ENCODE measurements at places on chromosomes 11 and 22.

DNA sequence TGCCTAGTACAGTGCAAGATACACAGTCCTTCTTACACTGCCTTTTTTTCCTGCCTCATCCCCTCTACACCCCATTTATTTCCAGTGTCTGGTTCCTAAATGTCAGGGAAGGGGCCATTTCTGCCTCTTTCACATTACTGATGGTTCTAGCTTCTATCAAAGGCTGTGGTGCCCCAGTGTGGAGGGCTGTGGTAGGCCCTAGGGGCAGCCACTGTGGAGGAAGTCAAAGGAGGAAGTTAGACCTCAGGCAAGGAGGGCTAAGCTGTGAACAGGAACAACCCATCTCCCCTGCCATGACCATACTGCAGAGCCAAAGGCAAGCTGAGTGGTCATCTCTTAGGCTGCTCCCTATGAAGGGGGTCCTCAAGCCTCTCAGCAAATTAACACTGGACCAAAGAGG is 81.9 kb upstream of the CRTAM start:
- DNase-seq, result no peak

GRCh38 chr11:117684731-117685130 is 112.3 kb downstream of the DSCAML1 start:
- no peak for DNase-seq

DNA sequence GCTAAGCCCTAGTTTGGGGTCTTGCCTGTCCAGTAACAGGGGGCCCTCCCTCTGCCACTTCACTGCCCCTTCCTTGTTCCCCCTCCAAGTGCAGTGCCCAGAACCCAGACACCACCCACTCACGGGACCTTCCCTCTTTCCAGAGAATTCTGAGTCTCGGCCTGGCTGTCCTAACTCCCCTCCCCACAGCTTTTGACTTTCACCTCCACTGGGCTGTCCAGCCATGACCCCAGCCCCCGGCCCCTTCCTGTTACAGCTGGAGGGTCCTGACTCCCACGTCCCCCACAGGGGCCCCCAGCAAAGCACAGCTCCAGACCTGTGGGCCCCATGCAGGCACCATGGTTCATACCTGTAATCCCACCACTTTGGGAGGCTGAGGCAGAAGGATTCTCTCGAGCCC is 71.5 kb downstream of the BRD1 start:
- DNase-seq, result no peak

- no peak for DNase-seq
Observed at GRCh38 chr11:85774256-85775101, 36.5 kb downstream of the SYTL2 start.

DNA sequence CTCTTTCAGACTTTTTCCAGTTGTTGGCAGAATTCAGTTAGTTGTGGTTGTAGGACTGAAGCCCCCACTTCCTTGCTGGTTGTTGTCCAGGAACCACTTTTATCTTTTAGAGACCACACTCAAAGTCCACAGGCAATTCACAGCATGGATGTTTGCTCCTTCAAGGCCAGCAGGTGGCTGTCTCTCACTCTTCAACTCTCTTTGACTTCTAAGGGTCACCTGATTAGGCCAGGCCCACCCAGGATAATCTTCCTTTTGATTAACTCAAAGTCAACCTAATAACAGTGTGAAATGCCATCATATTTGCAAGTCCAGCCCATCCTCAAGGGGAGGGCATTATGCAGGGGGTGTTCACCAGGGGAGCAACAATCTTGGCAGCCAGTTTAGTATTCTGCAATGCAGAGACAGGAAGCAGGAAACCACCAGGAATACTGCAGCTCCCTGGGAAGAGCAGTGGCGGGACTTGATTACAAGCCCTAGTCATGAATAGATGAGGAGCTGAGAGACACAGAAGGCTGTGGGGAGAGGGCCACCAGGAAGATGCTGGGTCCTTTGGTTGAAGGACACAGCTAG is 52.4 kb downstream of the LRRC74B start:
- no peak for DNase-seq

- peak; percentile 93 for DNase-seq
Observed at GRCh38 chr11:8671193-8671612, 11.3 kb downstream of the TRIM66 start.

GRCh38 chr11:131481971-131482370 is 111.6 kb downstream of the NTM start:
- peak; percentile 3 for DNase-seq

GRCh38 chr22:25564979-25565677 is 653 bp downstream of the GRK3 start:
- no peak for DNase-seq

- DNase-seq, result no peak
Observed at GRCh38 chr11:118448294-118448693, 12.0 kb downstream of the KMT2A start.

DNA sequence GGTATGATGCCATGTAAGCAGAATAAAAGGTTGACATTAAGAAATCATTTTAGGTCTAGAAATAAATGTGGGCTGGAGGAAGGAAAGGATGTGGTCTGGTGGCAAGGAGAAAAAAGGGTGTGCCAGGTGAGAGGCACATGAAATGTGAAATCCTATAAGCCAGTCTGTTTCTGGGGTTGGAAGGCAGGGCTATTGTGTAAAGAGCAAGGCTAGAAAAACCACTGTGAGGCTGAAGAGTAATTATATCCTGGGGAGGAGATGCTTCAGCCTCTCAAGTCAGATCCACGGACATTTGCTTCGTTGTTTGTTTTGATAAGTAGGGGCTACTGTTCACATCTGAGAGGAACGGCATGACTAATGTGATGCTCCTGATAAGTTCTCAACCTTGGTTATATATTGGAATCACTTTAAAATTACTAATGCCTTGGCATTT is 77.5 kb upstream of the CTSC start:
- no peak for DNase-seq

GRCh38 chr11:43879789-43880639 is 617 bp upstream of the ALKBH3 start:
- no peak for DNase-seq

GRCh38 chr11:72634472-72635095 is 39.6 kb downstream of the PDE2A start:
- no peak for DNase-seq

DNA sequence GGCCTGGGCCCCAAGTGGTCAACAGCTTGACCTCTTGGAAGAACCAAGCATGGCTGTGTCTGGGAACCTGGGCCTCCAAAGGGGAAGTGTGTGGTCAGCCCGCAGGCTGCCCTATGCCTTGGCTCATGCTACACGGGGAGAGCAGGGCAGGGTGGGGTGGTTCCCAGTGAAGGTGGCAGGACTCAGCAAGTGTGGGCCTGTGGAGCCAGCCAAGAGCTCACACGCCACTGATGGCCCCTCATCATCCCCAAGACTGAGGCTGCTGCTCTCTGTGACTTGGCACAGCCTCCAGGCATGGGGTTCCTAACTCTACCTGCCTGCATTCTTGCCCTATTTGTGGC is 15.9 kb upstream of the DGCR8 start:
- no peak for DNase-seq

DNA sequence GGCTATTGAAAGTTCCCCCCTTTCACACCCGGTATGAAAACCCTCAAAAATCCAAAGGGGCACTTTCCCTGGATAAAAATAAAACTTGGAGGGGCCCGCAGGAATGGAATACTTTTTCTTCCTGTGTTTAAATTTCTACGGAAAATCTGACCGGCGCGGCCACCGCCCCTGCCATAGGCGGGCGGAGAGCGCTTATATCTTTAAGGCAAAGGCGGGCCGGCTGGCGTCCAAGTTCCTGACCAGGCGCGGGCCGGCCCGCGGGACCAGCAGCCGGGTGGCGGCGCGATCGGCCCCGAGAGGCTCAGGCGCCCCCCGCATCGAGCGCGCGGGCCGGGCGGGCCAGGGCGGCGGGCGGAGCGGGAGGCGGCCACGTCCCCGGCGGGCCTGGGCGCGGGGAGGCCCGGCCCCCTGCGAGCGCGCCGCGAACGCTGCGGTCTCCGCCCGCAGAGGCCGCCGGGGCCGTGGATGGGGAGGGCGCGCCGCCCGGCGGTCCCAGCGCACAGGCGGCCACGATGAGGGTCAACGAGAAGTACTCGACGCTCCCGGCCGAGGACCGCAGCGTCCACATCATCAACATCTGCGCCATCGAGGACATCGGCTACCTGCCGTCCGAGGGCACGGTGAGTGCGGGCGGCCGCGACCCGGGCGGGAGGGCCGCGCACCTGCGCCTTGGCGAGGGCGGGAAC is at the start of gene ANO1:
ANO1 (plus strand) TSS at position 223 of the 686 bp plus-strand sequence; CDS start at position 513, 290 bp downstream.
- no peak for DNase-seq

Data from renal cortical epithelial cell (primary cell).